ENCODE measurements at places on chromosomes 4 and X. TPM values are rescaled to one million over a fixed set of nuclear protein-coding genes. Genes with fewer than 3 reads are reported as not detected.

PHOX2B gene
- total RNA-seq, result not detected

MAGEE2 gene
- total RNA-seq, result not detected

CXCL3 gene
- 9.8 TPM for total RNA-seq

ZNF280C gene
- total RNA-seq, result 5.5 TPM

MAGEA11 gene
- total RNA-seq, result not detected

TLR1 gene
- total RNA-seq, result 2.2 TPM

CXorf49 gene
- total RNA-seq, result not detected

LRP2BP gene
- 0.70 TPM for total RNA-seq

MAGEA8 gene
- not detected for total RNA-seq

NPY2R gene
- total RNA-seq, result not detected

KIT gene
- total RNA-seq, result not detected

ENOX2 gene
- total RNA-seq, result 24.3 TPM

JAKMIP1 gene
- not detected for total RNA-seq

RRH gene
- not detected for total RNA-seq

GPM6B gene
- total RNA-seq, result 6.9 TPM

FGFBP2 gene
- not detected for total RNA-seq

DNA sequence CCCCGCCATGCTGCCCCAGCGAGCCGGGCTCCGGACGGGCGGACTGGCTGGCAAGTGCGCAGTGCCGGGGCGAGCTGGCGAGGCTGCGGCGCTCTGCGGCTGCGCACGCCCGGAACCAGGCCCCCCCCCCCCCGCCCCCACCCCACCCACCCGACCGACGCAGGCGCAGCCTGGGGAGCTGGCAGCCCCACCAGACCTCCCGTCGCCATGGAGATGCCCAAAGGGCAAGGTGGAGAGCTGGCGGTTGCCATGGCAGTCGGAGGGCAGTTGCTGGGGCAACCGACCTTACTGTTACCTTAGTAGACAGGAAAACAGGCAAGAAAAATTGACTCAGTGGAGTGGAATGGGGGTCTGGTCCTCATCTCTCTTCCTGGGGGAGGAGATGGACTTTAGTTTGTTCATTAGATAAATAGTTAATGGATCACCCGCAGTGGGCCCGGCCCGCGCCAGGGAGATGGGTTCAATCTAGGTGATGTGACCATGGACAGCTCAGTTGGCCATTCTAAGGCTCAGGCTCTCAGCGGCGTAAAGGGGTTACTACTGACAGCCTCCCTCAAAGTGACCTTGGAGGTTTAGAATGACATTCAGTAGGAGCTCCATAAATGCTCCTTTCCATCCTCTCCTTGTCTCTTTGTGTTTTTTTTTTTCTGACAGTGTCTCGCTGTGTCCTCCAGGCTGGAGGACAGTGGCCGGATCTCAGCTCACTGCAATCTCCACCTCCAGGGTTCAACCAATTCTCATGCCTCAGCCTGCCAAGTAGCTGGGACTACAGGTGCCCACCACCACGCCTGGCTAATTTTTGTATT is at the start of gene PCSK1N:
Gene PCSK1N (minus strand): TSS at position 87 of the 806 bp plus-strand sequence. CDS start 78 bp downstream, at position 9.
- DNase-seq, result no peak

DNA sequence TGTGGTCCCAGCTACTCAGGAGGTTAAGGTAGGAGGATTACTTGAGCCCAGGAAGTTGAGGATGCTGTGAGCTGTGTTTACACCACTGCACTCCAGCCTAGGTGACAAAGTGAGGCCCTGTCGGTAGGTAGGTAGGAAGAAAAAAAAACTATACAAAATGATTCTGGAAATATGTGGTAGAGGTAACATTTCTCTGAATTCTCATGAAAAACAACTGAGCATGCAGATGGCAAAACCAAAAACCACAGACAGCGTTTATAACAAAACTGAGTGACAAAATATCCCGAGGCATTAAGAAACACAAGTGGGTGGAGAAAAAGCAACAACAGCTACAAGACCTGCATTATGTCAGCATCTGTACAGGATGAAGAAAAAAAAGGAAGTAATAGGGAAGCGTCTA is 211.7 kb downstream of the DLG3 start:
- DNase-seq, result no peak

DNA sequence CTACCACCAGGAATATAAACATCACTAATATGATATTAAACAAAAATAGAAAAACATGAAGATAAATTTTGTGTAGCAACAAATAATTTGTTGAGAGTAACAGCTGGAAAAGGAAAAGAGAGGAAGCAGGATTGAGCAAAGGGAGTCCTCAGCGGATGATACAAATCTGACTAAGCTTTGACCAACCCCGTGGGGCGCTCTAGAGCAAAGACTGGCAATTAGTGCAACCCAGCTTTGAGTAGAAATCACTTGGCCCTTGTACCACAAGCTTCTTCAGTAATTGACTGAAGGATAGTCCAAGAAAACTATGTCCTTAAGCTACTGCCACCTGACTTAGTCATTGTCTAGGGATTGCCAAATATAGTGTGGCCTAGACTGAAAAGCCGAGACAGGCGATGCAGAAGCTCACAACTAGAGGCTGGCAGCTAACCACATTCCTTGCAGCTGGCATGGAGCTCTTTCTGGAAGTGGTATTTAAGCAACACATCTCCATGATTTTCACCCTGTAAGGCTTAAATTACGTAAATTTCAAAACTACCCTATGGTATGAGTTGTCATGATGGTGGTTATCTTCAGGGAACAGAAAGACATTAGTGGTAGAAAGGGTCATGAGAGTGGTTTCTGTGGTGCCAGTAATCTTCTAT is 396.0 kb downstream of the PDGFC start:
- DNase-seq, result peak; percentile 86

DNA sequence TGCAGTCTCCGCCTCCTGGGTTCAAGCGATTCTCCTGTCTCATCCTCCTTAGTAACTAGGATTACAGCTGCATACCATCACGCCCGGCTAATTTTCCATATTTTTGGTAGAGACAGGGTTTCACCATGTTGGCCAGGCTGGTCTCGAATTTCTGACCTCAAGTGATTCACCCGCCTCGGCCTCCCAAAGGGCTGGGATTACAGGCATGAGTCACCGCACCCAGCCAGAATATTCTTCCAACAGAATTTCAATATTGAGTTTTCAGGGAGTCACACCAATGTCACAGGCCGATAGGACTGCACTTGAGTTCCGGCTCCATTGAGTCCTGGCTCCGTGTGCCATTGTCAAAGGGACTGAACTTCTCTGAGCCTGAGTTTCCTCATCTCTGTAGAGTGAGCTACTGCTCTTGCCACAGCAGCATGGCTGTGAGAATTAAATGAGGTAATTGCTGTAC is 82.9 kb downstream of the CLCN4 start:
- DNase-seq, result peak; percentile 68

DNA sequence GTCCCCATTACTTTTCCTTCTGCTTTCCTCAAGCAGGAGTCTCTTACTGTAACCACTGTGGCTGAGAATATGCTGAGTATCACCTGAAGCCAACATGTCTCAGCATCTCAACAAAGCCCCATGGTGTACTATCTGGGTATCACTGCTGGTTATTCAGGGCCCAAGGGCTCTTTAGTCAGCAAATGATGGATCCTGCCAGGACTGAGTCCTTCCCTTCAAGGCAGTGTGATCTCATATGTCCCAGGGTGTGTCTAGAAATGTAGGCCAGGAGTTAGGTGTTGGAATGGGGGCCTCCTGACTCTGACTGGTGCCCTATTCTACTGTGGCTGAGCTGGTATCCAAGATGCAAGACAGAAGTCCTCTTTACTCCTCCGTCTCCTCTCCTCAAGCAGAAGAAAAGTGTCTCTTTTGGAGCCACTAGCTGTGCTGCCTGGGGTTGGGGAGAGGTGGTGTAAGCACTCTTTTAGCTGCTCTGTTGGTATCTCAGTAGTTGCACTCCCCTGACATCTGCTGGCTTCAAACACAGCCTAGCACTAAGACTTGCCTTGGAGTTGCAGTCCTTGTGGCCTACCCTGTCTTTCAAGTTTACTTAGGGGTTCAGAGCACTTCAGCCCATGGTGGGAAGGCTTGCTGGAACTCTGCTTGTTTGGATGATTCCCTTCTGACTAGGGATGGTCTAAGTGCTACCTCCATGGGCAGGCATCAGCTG is 28.6 kb downstream of the OCIAD2 start:
- no peak for DNase-seq

DNA sequence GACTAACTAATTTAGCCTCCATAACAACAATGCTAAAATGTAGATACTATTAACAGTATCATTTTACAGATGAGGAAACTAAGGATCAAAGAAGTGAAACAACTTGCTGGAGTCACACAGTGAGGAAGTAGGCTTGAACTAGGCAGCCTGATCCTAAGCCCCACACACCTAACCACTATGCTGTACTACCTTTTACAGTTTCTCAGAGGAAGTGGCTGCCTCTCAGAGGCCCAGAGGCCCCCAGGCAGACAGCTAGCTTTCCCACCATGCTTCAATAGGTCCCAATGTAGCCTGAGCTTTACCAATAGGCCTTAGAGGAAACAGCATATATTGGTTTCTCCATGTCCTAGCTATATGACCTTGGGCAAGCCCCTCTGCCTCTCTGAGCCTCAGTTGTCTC is 69.4 kb upstream of the PJA1 start:
- no peak for DNase-seq

DNA sequence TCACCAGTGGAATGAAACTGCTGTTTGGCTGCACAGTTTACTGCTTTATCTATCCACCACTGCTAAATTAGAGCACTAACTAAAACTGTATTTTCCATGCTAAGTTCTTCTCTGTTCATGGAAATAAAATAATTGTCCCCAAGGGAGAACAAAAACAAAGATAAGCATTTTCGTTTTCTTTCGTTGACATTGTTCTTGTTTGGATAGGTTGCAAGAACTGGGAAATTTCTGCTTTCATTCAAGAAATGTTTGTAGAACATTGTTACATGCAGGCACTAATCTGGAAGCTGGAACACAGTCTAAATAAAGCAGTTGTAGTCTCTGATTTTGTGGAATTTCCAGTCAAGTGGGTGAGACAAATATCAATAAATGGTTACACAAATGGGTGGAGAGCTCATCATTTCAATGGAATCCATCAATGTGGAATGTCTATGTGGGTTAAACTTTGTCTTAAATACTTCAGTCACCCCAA is 5.8 kb upstream of the CXCL8 start:
- DNase-seq, result no peak

- DNase-seq, result peak; percentile 24
Measured at GRCh38 chrX:51336584-51336983, 4.0 kb downstream of the NUDT10 start.

GRCh38 chrX:11597479-11597878 is 68.2 kb downstream of the ARHGAP6 start:
- DNase-seq, result no peak

GRCh38 chr4:104942990-104943743 is 203.5 kb upstream of the TET2 start:
- DNase-seq, result no peak

- no peak for DNase-seq
Measured at GRCh38 chrX:11609109-11609508, 56.6 kb downstream of the ARHGAP6 start.

DNA sequence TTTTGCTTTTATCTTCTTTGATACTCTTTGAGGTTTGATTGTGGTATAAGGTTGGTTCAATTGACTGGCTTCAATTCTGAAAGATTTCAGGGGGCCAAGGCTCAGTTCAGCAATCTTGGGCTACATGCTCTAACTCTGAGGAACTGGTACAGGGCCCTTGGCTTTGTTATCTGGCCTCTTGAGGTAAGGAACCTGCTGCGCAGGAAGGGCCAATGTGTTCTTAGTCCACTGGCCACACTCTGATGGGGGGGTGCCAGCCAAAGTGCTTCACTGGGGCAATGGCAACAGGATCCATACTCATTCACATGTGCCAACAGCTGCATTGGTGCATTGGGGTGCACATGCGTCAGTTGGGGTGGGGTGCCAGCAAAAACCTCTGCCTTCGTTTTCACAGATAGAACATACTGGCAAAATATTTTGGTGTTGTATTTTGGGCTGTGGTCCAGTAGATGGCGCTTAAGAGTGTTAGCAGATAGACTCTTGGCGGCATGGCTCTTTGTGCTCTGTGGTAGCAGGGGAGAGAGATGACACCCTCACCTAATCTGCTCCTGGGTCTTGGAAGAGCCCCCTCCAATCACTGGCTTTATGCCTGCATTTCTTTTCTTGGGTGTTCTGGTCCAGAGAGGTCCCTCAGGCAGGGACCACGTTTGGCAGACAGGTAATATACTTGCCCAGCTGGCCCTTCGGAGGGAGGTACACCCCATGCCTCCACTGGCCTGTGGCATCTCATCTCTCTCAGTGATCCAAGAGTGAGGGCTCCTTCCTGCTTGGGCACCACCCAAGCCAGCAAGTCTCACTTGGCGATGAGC is 42.9 kb downstream of the NDST3 start:
- peak; percentile 59 for DNase-seq

GRCh38 chr4:103244251-103244650 is 46.1 kb upstream of the CENPE start:
- peak; percentile 41 for DNase-seq

GRCh38 chrX:118751950-118752783 is 24.8 kb downstream of the IL13RA1 start:
- DNase-seq, result peak; percentile 36

- no peak for DNase-seq
Measured at GRCh38 chr4:151745481-151746231, 15.2 kb downstream of the GATB start.

GRCh38 chr4:74133786-74134499 is 24.0 kb upstream of the MTHFD2L start:
- DNase-seq, result peak; percentile 88

DNA sequence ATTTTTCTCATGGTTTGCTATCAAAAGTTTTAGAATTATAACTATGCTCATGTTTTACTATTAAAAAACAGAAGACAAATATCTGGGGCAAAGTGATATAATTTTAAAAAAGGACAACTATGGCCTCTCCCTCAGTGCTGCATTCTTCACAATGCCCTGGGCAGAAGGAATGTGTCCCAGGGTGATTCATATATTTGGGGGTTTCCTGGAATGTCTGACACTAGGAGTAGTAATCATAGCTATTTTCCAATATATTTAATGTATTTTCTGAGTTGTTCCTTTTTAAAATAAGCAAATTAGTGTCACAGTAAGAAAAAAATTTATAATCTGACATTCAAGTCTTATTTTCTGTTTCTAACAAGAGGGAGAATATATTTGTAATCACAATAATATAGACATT is 281.7 kb downstream of the UNC5C start:
- DNase-seq, result peak; percentile 38

DNA sequence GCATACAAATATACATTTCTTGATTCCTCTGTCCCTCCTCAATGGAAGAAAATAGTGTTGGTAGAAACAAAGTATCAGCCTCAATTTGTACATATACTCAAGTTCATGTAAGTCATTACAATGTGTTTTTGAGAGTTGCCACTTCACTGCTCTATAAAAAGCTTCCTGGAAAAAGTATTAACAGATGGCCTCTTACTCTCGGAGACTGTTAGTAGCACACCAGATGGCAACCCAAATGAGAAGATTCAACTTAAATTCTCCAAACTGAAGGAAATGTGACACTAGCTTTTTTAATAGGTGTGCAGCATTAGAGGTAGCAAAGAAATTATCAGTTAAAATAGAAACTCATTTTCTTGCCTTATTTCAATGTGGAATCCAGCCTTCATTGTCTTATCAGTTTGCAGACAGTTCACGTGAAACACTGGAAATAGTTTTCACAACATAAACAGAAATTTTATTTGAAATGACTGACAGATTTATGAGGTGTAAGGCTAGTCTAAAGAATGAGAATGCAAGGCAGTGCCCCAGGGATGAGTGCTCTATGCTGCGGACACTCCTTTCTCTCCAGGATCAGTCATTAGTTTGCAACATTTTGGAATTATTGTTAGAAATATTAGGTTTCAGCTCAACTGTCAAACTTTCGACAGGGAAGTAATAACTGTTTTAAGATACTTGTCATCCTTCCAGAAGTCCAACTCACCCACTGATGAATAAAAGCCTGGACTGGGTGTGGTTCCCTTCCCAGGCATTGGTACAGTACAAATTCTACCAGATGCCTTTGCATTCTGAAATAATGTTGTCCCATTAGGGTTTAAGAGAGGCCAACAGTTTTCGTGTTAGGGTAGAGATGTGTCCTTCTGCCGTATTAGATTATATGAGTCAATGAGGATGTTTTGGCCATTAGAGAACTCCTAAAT is 50.9 kb downstream of the IDS start:
- no peak for DNase-seq

All from MCF 10A (cell line).